ENCODE measurements at places on chromosomes 13 and 19.

GRCh38 chr13:27182054-27182453 is 10.4 kb upstream of the USP12 start:
- no peak for DNase-seq

- no peak for DNase-seq
Observed at GRCh38 chr13:113064534-113065405, 40.8 kb upstream of the F7 start.

DNA sequence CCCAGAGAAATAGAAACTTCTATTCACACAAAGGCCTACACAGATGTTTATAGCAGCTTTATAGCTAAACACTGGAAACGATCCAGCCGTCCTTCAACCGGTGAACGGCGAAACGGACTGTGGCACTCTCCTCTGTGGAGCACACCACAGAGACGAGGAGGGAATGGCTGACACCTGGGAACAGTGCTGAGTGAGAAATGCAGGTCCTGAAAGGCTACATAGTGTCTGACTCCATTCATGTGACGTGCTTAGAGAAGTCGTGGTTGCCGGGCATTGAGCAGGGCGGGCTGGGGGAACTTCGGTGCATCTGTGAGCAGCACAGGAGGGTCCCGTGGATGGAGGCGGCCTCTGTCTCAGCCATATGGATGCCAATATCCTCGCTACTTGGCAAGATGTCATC is 3.1 kb upstream of the GRK1 start:
- DNase-seq: no peak

DNA sequence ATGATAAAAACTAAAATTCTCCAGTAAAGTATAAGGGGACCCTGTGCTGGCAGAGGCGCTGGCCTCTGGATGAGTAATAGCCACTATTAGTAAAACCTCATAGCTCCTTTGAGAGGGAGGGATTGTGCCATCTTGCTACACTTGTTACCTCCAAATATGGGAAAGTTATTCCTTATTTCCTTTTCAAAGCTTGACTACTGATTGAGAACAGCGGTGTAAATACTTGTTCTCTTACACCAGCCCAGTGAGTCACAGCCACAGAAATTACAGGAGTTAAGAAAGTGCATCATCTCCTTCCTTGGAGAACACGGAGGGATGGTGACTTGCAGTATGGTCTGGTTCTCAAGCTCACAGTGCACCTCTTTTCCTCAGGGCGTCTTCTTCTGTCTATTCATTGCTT is 379.0 kb downstream of the EFNB2 start:
- no peak for DNase-seq

DNA sequence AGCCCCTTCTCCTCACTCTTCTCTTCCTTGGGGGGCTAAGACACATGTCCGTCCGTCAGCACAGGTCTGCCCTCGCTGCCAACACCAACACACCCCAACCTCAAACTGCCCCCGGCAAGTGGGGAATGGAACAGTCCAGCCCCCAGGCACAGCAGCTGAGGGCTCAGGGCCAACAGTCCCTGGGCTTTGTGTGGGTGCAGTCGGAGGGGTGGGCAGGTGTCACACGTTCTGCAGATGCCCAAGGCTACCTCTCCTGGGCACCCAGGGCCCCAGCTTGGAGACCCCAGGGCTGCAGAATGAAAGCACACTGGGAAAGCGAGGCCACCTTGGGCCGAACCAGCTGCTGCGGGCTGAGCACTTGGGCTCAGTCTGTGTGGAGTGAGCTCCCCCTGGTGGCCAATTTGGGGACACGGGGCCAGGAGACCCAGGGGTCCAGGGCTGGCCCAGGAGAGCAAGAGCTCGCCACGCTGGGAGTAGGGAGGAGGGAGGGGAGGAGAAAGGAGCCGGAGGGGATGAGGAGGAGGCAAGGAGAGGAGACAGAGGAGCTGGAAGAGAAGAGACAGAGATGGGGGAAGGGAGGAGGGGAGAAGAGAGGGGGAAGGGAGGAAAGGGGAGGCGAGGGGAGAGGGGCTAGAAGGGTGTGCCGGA is 14.0 kb upstream of the ATP8B3 start:
- peak; percentile 31 for DNase-seq

DNA sequence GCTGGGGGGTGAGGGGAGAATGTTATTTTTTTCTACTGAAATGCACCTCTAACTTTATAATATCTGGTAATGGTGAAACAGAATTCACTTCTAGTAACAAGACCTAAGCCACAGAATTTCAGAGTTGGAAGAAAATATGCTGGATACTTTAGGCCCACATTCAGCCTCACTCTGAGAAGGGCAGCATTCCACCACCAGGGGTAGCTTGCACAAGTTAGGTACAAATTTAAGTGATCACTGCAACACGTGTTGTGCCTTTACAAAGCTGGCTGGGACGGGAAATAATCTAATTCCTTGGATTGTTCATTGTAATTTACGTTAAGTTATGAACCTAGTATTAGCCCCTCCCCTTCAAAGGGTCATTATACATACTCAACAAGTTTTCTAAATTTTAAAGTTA is 192.3 kb downstream of the RGCC start:
- DNase-seq: peak; percentile 41

- DNase-seq: no peak
Observed at GRCh38 chr19:4972509-4973230, 3.8 kb downstream of the KDM4B start.

GRCh38 chr19:16030964-16031871 is 45.1 kb upstream of the TPM4 start:
- DNase-seq: no peak

DNA sequence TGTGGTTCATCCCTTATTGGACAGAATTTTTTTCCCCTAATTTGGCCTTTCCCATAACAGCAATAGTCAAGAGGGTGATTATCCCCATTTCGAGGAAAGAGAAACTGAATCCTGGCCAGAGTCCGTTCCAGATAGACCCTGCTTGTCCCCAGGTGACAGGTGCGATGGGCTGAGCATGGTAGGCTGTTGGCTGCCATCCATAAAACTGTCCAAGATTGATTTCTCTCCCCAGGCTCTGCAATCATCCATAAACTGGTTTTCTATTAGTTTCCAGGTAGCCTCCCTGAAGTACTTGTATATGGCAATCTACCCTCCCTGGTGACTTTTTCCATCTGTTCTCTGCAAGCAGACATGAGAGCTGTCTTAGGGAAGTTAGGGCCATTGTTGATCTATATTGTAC is 25.4 kb downstream of the SERP2 start:
- no peak for DNase-seq

GRCh38 chr13:113028336-113029060 is 59.5 kb downstream of the MCF2L start:
- DNase-seq: no peak

DNA sequence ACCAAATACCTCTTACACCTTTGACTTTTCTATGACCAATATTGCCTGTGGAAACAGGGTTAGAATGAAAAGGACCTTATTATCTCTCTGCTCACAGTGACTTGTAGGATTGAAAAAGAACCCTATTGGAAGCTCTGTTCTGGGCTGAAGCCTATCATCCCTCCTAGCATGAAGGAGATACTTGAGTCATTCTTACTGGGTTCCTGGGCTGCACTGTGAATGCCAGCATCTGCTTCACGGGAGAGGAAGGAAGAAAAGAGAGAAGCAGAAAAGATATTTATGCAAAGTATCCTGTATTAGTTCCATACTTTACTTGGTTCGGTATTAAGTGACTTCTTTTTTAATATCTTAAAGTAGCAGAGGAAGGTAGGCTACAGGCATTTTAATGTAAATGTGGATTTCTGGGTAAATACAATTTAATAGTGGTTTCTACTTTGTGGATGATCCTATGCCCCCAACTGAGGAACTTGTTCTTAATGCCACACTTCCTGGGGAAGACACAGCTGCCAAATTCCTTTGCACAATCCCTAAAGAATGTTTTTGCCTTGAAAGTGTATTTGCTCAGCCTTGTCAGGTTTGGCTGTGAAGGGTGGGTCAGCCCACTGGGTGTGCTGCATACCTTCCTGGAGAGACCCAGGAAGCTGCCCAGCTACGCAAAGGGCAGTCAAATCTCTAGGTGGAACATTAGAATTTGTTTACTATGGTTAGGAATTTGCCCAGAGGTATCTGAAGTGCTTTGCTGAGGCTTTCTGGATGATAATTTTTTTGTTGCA is 13.7 kb upstream of the SCEL start:
- DNase-seq: peak; percentile 29

DNA sequence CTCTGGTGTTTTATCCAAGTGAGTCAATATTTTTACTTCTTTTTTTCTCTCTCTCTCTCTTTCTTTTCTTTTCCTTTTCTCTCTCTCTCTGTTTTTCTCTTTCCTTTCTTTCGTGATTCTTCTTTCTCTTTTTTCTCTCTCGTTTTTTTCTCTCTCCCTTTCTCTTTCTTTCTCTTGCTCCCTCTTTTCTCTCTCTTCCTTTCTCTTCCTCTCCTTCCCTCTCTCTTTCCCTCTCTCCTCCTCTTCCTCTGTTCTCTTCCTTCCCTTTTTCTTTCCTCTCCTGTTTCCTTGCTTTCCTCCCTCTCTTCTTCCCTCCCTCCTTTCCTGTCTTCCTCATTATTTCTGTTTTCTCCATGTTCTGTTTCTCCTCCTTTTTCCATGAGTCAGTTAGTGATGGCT is 641.5 kb downstream of the FGF9 start:
- DNase-seq: no peak

GRCh38 chr13:45047394-45048310 is 58.3 kb downstream of the GPALPP1 start:
- DNase-seq: peak; percentile 82

GRCh38 chr19:38076337-38076736 is 147.7 kb downstream of the DPF1 start:
- no peak for DNase-seq

DNA sequence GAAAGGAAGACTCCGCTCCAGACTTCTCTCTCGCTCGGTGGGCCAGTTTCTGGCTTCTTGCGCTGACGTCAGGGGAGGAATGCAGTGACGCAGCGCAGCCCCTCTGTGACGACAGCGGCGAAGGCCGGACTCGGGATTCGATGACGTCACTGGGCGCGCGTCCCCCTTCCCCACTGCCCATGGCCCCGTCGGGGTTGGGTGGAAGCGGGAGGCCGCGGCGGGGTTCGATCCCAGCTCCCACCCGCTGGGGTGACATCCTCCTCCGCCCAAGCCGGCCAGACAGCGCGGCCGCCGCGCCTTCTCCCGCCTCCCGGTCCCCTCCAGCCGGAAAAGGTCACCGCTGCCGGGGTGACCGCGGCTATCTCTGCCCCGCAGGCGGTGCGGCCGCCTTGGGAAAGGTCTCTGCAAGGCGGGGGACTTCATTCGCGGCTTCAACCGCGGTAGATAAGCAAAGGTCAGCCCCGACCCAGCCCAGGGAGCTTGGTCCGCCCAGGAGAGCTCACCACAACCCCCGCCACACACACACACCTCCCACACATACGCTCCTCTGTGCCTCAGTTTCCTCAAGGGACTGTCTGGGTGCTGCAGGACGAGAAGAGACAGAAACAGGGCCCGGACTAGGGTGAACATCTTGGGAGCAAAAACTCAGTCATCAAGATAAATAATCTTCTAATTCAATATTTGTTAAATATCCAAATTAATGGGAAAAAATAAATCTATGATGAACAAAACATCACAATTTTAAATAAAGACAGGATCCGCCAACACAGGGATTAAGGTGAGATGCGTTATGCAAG is 844 bp upstream of the RFX1 start:
- no peak for DNase-seq

- DNase-seq: no peak
Observed at GRCh38 chr13:100315522-100315921, 226.6 kb downstream of the PCCA start.

- peak; percentile 62 for DNase-seq
Observed at GRCh38 chr19:41792513-41793413, 3.6 kb upstream of the CEACAM3 start.

DNA sequence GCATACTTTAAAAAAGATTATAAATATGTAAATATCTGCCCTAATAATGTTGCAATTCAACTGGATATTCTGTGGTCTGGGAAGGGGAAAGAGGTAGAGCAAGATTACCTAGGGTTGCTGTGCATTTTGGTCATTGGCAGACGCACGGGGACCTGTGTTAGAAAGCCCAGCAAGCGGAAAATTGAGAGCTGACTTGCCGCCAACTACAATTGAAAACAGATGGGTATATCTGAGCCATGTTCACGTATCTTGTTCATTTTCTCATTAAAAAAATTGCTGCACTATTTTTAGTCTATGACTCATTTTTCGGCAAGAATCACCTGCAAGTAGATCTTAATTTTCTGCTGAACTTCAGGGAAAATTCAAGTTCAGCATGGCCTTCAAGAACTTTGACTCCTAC is 308.5 kb upstream of the TMTC4 start:
- DNase-seq: no peak

GRCh38 chr13:44373601-44374347 is at the start of gene SERP2:
SERP2 (plus strand) TSS chr13:44373824; CDS start chr13:44374026, 202 bp downstream.
- DNase-seq: no peak

DNA sequence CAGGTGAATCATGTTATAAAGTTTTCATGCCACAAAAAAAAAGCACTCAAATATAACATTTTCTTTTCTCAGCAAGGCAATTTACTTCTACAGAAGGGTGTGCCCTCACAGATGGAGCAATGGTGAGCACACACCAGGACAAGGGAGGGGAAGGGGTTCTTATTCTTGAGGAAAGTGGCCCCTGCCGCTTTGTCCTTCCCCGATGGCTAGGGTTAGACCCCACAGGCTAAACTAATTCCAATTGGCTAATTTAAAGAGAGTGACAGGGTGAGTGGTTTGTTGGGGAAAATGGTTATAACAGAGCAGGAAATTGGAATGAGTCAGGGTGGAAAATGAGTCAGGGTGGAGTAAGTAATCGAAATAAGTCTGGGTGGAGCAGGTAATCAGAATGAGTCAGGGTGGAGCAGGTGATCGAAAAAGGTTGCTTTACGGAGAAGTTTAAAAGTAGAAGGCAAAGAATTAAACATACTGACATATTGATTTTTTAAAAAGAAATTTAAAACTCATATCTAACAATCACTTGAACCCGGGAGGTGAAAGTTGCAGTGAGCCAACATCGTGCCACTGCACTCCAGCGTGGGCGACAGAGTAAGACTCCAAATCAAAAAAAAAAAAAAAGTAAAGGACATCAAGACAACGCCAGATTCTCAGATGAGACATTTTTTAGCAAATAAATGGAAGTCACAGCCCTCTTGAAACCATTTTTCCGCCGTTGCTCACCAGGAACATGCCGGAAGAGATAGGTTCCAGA is 813 bp downstream of the ZNF562 start:
- DNase-seq: no peak

GRCh38 chr19:30781519-30781918 is 409.3 kb downstream of the ZNF536 start:
- DNase-seq: no peak

GRCh38 chr13:75339635-75340374 is 142.2 kb downstream of the TBC1D4 start:
- no peak for DNase-seq

GRCh38 chr19:18478545-18479311 is 40.8 kb upstream of the ISYNA1 start:
- DNase-seq: peak; percentile 91
